ENCODE measurements at places on chromosomes 16 and 17.

DNA sequence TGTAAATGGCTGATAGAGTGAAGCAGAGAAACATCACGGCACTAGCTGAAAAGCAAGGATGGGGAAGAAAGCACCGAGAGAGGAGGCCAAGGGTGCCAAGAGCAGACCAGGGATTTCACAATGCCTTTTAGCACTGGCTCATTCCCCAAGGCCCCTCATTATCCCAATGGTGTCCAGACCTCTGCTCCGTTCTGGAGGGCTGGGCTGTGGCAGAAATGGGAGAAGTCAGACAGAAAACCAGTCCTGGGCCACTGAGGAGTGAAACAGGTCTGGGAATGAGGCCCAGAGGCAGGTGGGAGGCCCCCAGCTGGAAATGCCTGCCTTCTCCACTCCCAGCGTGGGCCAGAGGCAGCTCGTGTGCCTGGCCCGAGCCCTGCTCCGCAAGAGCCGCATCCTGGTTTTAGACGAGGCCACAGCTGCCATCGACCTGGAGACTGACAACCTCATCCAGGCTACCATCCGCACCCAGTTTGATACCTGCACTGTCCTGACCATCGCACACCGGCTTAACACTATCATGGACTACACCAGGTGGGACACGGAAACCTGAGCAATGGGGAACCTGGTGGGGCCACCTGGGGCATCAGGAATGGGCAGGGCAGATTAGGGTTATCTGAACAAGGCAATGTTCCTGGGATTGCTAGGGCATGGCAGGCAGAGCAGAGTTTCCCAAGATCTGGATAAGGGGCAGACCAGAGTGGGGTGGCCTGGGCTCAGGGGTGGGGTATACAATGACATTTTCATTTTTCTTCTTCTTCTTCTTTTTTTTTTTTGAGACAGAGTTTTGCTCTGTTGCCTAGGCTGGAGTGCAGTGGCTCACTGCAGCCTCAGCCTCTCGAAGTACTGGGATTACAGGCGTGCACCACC lies 20.3 kb downstream of the ANKRD40 start:
- no peak for DNase-seq

DNA sequence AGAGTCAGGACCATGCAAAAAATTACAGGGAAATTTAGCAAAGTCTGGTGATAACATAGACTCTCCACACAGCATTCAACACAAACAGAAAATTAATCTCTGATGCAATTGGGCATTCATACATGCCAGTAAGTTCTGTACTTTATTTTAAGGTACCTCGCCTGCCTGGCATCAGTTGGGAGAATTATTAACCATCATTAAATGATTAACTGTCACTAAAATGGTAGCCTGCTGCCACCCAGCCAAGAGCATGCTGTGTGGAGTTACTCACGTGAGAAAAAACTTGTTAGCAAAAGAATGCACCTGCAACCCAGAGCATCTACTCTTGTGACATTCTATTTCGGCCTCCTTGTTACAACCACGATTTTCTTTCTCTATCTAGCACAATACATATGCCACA lies 117.2 kb downstream of the GRIN2A start:
- DNase-seq: no peak

DNA sequence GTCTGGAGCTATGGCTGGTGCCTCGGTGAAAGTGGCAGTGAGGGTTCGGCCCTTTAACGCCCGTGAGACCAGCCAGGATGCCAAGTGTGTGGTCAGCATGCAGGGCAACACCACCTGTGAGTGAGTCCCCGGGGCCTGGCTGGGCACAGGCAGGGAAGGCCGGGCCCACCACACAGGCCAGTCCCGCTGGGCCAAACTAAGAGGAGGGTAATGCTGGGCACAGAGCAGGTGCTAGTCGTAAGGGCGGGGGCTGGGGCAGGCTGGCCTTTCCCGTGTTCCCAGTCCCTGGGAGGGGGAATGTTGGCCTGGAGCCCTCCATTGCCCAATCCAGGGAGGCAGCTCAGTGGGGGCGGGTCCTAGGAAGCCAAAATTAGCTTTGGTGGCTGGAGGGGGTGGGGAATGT lies 2.5 kb downstream of the KIF1C start:
- DNase-seq: no peak

DNA sequence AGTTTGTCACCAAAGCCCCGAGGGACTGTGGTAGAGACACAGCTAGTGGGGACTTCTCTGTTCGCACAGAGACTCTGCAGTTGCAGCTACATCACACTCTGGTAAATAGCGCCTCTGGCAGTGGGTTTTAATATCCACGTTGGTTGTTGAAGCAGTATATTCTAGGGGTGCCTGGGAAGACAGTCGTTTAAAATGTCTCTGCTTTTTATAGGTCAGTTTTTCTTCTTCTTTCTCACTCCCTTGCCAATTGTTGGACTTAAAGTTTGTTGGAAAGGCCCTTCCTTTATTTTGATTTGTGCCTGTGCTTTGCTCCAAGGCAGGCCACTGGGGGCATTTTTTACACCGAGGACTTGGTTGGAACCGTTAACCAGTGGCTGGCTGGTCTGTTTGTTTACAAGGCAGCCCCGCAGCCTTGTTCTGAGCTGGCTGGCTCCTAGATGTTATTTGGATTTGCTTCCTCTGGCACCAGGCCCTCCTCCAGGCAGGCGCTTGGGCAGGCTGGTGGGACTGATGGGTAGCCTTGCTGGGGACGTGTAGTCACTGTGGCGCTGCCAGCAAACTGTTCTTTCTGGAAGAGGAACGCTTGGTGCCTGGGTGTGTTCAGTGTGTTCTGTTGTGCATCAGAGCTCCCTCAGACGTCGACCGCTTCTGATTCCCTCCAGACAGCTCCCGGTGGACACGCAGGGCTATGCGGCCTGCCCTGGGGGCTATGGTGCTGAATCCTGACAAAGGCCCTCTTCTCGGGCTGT lies 218.2 kb upstream of the CHMP6 start:
- no peak for DNase-seq

GRCh38 chr17:29595943-29596774 lies 3.2 kb downstream of the ANKRD13B start:
- no peak for DNase-seq

GRCh38 chr16:75239542-75240122 lies 11.8 kb downstream of the BCAR1 start:
- DNase-seq: no peak

GRCh38 chr16:23384878-23385277 lies 68.1 kb downstream of the COG7 start:
- no peak for DNase-seq

DNA sequence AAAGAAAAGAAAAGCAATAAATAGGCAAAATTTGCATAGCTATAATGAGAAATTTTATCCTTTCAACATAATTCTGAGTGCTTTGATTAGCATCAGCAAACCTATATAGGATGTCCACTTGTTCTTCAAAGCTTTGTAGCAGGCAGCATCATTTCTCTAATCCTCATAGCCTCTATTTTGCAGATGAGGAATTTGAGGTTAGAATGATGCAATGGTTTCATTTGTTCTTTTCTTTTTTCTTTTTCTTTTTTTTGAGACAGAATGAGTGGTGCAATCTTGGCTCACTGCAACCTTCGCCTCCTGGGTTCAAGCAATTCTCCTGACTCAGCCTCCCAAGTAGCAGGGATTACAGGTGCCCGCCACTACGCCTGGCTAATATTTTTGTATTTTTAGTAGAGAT lies 594.4 kb downstream of the TOX3 start:
- no peak for DNase-seq

- DNase-seq: no peak
Observed at GRCh38 chr16:65884018-65884417, 482.5 kb upstream of the CDH5 start.

GRCh38 chr16:66653581-66654350 lies 42.8 kb downstream of the CMTM4 start:
- no peak for DNase-seq

DNA sequence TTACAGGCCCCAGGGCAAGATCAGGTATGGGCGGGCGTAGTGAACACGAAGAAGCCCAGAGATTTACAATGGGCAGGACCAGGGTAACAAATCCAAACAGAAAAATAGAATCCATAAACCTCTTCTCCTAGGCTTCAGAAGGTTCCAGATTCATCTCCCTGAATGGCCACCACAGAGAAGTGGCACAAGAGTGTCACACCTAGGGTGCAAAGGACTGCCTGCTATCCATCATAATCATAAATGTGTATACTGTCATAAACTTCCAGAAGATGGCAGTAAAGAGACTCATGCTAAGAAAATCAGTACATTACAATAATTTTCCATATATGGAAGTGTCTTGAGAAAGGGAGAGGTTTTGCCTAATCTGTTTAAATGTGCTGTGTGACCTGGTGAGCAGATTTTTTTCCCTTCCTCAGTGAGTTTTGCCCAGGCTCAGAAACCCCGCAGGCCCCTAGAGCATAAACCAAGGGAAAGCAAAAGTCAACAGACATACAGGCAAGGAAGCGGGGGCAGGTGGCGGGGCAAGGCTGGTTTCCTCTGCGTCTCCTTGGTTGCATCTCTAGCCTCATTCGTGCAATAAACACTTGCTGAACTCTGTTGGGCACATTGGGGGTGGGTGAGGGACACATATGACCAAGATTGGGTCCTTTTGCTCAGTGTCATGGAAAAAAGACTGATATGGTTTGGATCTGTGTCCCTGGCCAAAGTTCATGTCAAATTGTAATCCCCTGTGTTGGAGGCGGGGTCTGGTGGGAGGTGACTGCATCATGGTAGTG lies 92.0 kb upstream of the CDH5 start:
- DNase-seq: no peak

DNA sequence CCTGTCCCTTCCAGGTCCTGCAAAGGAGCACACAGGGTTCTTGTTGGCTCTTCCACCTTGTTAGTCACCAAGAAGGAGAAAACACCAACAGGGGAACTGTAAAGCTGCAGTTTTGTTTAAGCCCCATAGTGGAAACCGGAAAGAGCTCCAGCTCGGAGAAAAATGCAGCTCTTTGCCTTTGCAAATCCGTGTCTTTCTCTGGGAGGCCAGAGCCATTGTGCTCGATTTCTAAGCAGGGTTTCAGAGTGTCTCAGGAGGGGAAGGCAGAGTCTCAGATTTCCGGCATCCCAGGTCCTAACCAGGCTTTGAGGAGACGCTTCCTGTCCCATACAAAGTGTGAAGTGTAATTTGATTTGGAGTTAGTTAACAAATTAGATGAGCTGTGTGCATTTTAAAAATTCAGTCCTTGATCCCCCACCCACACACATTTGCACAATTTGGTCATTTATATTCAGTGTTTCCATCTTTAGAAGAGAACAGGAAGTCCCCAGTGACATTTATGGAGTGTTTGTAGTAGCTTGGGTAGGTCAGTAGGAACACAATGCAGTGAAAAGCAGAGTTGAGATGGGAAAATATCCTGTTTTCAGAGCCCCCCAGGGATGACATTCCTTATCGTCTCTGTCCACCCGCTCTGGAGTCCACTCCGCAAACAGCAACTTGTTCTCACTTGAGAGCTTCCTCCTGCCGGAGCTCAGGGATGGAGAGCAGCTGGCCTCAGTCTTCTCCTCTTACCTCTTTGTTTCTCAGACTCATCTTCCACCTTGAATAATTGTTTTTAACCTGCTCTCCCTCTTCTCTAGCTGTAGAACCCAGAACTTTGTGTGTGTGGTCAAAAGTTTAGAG lies 331.9 kb downstream of the SEC14L1 start:
- DNase-seq: no peak

DNA sequence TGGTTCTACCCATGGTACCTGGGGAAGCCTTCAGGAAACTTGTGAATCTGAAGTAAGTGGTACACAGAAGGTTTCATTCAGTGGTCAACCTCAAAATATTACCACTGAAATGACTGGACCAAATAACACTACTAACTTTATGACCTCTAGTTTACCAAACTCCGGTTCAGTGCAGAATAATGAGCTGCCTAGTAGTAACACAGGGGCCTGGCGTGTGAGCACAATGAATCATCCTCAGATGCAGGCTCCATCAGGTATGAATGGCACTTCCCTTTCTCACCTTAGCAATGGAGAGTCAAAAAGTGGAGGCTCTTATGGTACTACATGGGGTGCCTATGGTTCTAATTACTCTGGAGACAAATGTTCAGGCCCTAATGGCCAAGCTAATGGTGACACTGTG lies 55.9 kb upstream of the SLC5A11 start:
- DNase-seq: no peak
